ENCODE measurements at places on chromosomes 11 and 22.

- DNase-seq: no peak
These were observed 68.3 kb downstream of the BCR start for GRCh38 chr22:23248583-23248982.

- no peak for DNase-seq
These were observed 35.6 kb upstream of the TMEM123 start for GRCh38 chr11:102488208-102488607.

DNA sequence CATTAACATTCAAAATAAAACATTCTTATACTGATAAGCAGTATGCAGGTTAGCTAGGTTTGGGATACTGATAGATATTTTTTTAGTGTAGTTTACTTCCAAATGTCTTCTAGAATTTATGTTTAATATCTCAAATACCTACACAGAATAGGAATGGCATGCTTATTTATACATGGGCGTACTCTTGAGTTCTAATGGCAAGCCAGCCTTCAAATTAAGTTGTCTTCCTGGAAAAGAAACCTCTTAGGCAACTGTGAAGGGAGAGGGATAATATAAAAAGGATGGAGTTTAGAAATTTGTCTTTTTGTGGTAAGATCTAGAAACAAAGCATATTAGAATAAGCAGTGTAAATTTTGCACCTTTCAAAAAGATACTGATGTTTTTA, 65.4 kb downstream of the MTMR3 start:
- no peak for DNase-seq

GRCh38 chr11:124896821-124897391, 759 bp downstream of the ROBO4 start:
- no peak for DNase-seq

DNA sequence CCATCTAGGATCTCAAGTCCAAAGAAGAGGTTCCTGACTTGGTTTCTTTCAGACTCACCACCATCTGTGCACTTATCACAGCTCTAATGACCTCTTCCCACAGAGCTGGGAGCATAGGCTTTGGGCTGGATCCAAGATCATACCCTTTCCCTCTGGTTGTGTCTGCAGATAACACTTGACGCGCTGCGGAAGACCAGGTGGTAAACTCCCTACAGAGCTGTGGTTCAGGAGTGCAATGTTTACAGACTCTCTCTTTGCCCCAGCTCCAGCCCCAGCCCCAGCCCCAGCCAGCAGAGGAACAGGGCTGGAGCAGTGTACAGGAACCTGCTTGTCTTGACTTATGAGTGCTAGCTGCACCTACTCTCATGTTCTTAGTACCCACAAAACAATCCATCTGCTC, 274.4 kb upstream of the SYN3 start:
- DNase-seq: no peak

GRCh38 chr11:102911758-102912481, 37.1 kb upstream of the MMP12 start:
- DNase-seq: no peak

DNA sequence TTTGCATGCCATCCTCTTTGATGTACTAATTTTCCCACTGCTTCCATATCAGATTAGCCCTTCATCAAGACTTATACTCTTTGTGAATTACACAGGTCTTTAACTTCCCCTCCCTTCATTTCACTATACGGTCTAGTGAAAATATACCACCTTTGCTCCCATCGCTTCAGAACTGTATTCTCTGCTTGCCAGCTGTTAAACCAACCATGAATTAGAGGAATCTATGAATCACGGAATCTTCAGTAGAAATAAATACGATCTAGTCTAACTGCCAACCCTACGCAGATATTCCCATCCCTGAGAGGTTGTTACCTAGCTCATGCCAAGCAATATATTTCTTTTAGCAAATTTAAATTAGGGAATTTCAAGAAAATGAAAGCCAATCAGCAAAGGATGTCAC, 177.8 kb upstream of the MPPED2 start:
- DNase-seq: no peak

GRCh38 chr11:22733475-22734248, 67.3 kb downstream of the GAS2 start:
- DNase-seq: no peak

DNA sequence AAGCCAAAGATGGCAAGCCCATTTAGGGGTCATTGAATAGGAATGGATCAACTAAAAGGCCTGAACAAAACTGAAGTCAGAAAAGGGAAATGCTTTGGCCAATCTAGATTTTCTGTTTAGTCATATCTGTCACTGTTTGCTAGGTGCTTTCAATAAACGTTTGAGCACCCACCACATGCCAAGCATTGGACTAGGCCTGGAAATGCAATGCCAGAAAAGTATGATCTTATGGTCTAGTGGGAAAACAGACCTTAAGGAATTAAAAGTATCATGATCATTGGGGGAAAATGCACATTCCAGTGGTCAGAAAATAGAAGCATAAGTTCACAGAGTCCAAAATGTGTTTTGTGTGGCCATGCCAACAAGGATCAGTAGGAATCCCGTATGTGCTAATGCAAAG, 76.8 kb upstream of the BIRC3 start:
- no peak for DNase-seq

GRCh38 chr11:65301491-65302329, 13.0 kb upstream of the CDC42EP2 start:
- no peak for DNase-seq

DNA sequence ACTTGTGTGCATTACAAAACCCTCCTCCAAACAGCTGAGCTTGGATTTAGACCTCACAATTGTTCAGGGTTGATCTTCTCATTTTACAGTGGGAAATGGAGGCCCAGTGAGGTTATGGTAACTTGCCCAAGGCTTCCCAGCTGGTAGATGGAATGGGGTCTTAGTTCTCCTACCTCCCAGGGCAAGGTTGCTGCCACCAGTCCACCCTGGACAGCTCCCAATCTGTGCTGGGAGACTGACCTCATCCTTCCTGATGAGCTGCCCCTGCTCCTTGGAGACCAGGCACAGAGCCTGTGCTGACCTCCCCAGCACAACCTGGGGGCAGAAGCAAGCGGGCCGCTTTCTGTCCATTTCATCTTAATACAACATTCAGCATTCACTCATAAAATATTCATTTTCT, 190.7 kb downstream of the ST3GAL4 start:
- DNase-seq: no peak

DNA sequence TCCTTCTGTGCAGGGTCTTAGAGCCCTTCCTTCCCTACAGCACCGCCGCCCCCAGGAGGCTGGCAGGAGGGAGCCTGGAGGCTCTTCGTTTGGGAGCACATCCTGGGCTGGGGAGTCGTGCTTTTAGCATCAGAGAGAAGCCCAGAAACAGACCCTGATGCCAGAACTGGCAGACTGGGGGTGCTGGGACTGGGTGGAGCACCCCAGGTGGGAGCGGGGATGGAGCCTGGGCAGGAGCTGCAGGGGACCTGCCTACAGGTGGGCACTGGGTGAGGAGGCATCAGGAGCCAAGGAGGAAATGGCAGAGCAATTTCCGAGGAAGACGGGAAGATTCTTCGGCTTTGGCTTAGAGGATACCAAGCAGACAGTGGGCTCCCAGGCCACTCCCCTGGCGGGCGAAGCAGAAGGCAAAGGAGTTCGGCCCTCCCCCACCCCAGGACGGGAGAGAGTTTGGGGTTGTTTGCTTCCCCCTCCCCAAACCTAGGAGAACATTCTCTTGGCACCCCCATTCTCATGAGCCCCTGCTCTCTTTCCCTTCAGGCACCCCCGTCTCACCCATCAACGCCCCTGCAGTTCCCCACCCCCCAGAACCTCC, 1.1 kb downstream of the SYT7 start:
- DNase-seq: no peak

DNA sequence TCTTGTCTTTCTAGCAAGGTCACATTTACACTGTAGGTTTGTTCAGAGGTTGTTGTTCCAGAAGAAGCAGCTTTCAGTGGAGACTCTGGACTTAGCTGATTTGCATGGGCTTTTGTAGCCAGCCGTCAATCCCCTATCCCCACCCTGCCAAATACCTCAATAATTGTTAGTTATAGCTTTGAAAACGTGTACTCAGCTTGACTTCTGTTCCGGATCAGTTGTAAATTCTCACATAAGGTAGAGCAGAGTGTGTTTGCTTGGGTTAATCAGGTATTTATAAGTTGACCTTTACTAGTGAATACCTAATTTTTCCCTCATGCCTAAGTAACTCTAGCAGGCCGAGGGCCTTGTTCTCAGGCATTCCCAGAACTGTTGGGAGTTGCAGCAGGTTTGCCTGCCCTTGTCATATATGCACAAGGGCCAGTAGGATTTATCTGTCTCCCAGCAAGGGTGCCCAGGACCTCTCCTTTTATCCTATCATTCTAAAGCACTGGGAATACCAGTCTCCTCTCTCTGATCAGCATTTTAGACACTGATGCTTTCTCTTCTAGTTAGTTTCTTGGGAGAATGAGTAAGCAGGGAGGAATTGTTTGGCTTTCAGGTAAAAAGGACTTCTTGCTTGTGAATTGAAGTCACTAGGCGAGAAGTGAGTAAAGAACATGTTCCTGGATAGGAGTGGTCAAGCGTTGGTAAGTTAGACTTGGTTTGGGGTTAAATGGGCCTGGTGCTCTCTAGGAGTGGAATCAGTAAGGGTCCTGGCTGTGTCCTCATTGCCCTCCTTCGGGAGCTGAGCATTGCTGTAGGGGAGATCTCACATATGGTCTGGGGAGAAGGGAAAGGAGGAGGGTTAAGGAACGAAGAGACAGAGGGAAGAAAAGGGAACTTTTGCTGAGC, 22.1 kb downstream of the STIM1 start:
- DNase-seq: no peak

DNA sequence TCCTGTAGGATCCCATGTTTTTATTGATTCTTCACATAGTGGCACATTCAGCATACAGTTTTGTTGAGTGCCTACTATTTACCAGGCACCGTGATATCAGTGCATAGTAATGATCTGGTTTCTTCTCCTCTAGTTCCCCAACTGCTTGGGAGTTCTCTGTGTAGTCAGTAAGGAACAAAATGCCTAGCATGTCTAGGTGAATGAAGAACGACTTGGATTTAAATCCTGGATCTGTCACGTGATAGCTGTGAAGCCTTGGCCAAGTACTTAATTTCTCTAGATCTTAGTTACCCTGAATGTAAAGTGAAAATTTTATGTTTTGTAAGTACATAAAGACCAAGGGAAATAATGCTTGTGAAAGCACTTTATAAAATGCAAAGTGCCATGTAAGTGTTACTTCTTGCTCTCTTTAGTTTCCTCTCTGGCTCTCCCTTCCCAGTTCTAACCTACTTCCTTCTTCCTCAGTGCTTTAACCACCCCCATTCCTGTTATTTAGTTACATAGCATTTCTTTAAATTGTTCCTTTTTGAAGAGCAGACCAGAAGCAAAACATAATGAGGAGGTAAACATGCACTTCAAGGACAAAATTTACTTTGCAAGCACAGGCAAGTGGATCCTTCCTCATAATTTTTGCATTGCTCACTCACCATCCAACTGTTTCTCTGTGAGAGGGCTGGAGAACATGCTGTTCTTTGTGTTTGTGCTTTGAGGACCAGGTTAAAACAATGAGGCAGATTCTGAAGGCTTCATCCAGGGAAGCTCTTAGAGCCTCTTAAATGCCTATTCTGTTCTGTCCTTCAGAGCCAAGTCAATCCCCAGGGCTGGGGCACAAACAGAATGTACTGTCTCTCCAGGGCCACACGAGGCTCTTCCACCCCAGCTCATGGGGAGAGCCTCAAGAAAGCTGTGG, 353.9 kb upstream of the TENM4 start:
- DNase-seq: no peak

DNA sequence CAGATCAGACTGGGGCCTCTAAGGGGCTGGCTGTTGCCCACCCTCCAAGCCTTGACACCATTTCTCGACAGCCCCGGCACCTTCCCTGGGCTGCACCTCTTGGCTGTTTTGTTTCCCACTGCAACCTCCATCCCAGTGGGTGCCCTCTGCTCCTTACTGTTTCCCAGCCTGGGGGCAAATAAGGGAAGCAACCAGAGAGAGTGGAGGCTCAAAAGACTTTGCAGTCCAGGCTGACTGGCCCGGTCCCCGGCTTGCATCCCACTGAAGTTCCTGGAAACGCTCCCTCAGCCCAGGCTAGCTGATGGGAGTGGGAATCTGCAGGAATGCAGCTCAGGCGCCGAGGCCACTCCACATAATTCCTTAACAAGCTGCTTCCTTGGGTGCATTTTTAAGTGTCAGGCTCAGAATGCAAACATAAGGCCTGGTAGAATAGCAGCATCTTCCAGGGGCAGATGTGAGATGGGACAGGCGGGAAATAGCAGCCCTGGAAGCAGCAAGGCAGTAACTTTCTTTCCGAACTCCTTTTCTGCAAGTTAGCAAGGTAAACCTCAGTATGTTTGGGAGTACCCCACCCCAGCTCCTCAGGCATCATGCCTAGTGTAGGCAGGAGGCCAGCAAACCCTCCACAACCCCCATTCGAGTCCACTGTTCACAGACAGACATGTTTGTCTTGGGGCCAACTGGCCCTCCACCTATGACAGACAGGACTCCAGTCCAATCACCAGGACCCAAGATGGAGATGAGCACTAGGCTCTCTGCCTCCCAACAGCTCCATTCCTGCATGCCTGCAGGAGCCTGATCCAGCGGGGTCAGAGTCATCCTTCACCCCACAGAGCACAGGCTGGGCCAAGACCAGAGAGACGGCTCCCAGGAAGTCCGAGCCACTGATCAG, 39.3 kb downstream of the RPL27A start:
- DNase-seq: no peak

GRCh38 chr11:32332990-32333319, 102.4 kb downstream of the WT1 start:
- DNase-seq: no peak

DNA sequence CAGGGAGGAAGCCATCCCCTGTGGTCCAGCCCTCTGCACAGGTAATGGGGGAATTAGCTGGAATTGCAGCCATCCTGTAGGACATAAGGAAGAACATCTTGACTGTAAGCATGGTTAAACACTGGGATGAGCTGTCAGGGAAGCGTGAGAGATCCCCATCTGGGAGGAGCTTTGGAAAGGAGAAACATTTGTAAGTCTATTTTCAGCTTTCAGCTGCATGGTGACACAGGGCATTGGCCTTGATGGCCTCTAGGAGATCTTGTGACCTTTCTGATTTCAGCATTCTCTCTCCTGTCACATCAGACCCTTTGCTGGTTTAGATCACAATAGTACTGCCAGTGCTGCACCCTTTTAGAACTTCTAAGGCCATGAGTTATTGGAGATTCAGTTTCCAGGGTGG, 47.1 kb downstream of the BCR start:
- no peak for DNase-seq

DNA sequence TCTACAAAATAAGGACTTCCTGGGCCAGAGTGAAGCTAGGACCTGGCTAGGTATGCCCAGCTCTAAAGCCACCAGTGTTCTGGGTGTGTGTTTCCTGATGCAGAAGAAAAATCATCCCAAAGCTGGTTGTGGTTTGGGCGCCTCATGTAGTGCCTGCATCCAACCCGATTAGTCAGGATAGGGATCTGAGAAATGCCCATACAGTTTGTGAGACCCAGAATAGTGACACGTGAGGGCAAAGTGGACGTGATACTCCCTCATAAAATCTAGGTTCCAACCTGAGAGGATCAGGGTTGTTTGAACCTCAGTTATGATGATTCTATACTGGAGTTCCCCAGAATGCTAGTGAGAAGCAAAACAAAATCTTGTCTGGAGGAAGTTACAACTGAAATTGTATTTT, 238.4 kb downstream of the TBC1D22A start:
- DNase-seq: no peak

- no peak for DNase-seq
These were observed 28.3 kb upstream of the WNT11 start for GRCh38 chr11:76234416-76235232.

- no peak for DNase-seq
These were observed 2.3 kb downstream of the MALAT1 start for GRCh38 chr11:65501186-65501471.

GRCh38 chr11:69055598-69056516, 7.1 kb downstream of the TPCN2 start:
- no peak for DNase-seq

- no peak for DNase-seq
These were observed 135.3 kb upstream of the ZBED5 start for GRCh38 chr11:10993186-10993585.

Data from activated T-cell treated with anti-CD3 and anti-CD28 coated beads for 1 hour (primary cell).